Activated T-cell treated with anti-CD3 and anti-CD28 coated beads for 24 hours (primary cell): ENCODE measurements at places on chromosomes 16 and 17.
A peak's percentile ranks its signal among the peaks of the same experiment; 100 is the strongest.

DNA sequence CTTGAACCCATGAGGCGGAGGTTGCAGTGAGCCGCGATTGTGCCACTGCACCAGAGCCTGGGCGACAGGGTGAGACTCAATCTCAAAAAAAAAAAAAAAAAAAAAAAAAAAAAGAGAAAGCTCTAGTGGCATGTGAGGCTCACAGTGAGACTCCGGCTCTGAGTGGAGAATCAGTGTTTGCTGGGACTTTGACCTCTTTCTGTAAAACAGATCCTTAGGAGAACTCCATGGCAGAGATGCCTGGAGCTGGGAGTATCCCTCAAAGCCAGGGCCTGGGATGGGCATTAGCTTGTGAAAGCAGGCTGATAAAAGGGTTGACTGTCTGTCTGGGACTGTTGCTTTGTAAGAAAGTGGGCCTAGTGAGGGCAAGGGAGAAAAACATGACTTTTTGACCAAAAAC is 46.4 kb downstream of the ZNF207 start:
- DNase-seq = no peak

GRCh38 chr17:61478790-61479492 is 26.7 kb downstream of the TBX4 start:
- DNase-seq = no peak

- no peak for DNase-seq
Measured at GRCh38 chr17:14057591-14057990, 11.7 kb upstream of the COX10 start.

GRCh38 chr17:33517746-33518145 is 224.7 kb upstream of the ASIC2 start:
- DNase-seq = no peak

GRCh38 chr17:21535686-21536375 is 156.5 kb upstream of the KCNJ18 start:
- DNase-seq = no peak

DNA sequence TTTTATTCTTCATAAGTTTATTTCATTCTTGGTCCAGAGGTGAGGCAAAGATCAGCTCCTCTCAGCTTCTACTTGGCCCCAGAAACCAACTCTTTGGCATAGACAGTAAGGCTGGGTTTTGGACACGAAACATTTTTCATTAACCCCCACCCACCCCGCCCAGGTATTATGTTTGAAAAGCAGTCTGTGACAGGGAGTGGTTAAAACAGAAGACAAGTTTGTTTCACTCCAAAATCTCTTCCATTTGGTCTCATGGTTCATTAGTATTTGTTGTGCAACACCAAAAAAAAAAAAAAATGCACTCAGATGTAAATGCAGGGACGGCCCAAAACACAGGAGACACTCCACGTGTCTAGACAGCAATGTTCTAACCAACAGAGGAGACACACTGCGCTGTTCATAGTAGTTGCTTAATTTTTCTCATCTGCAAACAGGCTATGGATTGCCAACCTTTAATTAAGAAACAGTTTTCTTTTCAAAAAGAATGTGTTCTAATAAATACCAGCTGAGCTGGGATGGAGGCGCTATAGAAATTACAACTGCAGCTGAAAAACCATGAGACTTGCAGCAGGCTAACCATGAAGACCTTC is 39.8 kb upstream of the MMP2 start:
- DNase-seq = no peak

GRCh38 chr16:1348441-1348840 is 3.2 kb downstream of the TSR3 start:
- no peak for DNase-seq

DNA sequence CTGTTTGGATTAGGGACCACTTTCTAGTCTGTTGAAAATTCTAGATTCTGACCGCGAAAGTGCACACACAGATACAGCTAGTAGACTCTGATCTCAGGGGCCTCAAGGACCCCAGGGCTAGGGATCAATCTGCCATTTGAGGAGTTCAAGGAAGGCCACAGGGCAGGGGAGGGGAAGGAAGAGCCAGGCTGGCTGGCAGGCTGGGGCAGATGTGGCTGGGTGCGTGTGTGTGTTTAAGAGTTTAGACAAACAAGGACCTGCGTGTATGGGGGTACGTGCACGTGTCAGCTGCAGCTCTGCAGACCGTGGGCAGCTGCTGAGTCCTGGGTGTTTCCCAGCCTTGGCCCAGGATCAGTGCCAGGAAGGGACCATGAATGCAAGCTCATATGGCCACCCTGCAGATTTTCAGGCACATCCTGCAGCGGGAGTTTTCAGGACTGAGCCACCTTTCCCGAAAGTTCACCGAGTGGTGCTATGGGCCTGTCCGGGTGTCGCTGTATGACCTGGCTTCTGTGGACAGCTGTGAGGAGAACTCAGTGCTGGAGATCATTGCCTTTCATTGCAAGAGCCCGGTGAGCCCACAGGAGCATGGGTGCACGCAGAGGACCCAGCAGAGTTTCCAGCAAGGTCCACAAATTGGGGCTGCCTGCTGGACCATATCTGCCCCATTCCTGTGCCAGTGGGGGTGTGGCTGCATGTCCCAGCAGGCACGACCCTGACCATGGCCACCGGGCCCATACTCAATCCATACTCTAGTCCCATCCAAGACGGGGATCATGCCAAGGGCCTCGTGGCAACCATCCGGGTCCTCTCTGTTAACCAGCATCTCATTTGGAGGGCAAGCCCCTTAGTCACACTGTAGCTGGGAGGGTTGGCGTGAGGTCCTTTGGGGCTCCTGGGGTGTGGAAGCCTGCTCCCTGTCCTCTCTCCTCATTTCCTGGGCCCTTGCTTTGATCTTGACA is 10.6 kb downstream of the TRPV2 start:
- no peak for DNase-seq

DNA sequence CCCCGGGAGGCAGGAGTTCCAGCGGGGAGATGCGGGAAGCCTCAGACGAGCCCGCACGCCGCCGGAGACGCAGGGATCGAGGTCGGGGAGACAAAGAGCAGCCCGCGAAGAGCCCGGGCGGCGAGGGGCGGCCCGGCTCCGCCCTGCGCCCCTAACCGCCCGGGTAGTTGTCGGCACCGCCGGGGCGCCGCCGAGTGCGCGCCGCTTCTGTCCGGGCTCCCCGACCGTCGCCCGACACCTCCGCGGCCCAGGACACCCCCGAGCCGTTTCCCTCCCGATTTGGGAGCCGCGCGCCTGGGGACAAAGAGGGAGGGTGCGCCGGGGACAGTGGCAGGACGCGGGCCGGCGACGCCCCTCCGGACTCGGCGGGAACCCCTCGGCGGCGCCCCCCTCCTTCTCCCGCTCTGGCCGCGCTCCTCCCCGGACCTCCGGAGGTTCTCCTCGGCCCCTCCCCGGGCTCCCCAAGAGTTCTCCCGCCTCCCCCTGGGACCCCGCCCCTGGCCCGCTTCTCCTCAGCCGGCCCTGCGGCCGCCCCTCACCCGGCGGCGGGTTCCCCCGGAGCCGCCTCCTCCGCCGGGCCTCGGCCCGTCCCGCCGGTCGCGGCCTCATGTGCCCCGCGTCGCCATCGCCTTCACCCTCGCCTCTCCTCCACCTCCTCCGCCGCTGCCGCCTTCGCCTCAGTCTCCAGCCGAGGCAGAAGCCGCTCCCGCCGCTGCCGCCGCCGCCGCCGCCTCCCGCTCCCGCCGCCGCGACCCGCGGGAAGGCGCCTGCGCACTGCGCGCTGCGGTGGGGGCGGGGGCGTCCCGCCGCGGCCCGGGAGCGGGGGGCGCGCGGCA is at the start of gene GJC1:
Gene GJC1 (minus strand): TSS at position 765 of the 836 bp plus-strand sequence. CDS start 24,470 bp downstream, outside the sequence.
- peak; percentile 2 for DNase-seq

DNA sequence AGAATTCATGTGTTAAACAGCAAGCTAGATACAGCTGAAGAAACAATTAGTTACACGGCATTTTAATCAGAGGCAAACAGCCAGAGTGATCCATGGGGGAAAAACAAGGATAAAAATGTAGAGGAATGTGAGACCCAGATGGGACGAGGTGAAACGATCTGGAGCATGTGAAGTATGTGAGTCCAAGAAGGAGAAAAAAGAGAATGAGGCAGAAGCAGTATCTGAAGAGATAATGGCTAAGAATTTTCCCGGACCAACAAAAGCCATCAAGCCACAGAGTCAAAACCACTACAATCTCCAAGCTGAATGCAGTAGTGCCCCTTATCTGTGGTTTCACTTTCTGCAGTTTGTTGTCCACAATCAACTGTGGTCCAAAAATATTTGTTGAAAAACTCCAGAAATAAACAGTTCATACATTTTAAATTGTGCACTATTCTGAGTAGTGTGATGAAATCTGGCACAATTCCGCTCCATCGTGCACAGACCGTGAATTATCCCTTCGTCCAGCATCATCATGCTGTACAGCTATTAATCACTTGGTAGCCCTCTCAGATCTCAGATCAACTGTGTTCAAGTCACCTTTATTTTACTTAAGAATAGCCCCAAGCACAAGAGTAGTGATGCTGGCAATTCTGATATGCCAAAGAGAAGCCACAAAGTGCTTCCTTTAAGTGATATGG is 18.8 kb downstream of the MYH10 start:
- no peak for DNase-seq

DNA sequence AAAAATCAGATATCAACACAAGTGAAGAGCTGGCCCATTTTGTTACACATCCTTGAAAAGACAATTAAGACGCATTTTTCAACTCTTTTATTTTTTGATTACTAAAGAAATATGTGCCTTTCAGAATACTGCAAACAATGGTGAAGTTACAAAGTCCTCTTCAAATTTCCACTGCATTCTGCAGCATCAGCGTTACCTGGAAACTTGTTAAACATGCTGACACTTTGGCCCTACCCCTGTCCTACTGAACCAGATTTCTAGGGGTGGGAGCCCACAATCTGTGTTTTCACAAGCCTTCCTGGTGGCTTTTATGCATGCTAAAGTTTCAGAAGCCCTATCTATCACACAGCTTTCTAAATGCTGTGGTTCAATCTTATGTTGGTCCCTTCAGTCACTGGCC is 4.5 kb upstream of the CCL14 start:
- DNase-seq = no peak

DNA sequence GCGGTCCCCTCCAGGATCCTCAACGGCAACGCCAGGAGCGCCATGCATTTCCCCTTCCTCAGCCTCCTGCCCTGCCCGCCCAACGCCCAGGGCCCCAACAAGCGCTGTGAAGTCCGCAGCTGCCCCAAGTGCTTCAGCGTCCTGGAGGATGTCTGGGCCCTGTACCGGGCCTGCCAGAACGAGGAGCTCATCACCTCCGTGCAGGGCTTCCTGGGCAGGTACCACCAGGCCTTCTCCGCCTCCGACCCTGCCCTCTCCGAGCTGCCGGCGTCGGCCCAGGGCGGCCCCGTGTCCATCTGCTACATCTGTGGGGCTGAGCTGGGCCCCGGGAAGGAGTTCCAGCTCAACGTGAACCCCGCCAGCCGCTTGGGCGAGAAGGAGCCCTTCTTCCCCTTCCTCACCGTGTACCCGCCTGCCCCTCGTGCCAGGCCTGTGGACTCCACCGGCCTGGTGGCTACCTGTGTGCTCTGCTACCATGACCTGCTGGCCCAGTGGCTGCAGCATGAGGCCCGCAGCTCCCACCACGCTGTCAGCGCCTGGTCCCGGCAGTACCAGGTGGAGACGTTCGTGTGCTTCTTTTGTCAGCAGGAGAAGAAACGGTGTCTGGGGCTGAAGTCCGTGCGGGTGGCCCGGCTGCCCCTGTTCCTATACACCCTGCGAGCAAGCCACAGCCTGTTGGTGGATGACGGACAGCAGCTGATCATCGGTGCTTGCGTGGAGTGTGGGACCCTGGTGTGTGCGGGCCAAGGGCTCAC is 58.9 kb upstream of the CIBAR2 start:
- no peak for DNase-seq

DNA sequence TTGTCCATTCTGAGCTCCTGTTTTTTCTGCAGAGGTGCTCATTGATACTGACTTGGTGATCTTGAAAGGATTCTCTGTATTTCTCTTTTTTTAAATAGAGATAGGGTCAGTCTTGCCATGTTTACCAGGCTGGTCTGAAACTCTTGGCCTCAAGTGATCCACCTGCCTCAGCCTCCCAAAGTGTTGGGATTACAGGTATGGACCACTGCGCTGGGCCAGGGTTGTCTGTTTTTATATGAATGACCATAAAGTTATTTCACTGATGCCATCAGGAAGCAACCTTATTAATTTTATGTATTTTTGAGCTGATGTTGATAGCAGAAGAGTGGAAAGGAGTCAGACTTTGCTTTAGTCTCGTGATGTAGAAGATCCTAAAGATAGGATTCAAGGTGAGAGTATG is 35.7 kb upstream of the METTL9 start:
- no peak for DNase-seq

DNA sequence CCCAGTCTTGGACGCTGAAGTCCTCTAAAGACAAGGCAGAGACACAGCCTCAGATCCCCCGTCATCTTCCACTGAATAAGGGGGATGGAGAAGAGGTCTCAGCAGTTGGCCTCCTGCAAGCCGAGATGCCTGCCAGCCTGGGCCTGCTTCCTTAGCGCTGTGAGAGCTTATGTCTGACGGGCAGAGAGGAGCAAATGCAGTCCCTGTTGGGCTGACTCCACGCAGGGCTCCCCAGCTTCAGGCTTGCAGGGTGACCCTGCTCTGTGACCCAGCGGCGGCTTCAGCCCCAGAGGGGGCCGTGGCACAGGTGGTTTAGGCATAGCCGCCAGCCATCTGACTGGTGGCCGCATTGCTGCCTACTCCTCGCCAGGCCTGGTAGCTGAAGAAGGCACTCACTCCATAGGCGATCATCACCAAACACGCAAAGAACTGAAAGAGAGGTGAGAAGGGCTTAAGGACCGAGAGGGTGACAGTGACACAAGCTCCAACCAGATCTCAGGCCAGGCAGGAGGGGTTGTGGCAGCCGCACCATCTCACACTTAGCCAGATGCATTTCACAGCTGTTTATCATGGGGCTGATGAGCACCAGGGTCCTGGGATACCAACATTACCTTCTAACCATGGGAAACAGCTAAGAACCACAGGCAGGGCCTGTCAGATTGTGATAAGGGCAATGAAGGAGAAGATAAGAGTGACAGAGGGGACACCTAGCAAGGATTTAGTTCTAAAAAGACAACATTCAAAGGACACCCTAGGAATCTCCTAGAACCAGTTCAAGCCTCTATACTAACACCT is 11.7 kb downstream of the ARL2BP start:
- no peak for DNase-seq
